ENCODE measurements at places on chromosomes 5 and 9.
A peak's percentile ranks its signal among the peaks of the same experiment; 100 is the strongest.

DNA sequence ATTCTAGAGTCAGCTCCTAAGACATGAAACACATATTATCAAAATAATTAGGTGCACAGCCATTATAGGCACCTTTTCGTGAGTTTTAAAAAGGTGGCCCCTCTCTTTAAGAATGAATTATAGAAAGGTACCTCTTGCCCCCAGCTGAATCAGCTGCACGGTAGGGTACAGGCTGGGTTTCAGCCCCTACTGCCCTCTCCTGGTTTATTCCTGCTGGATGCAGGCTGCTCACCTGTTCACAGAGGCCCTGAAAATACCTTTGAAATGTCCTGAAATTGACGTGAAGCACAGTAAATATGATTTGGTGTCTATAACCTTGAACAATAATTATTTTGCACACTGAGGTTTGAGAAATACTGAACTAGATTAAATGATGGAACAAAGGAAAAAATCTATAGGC, 504.8 kb upstream of the SGCD start:
- DNase-seq = no peak

- no peak for DNase-seq
These were observed 370.4 kb downstream of the GLIS3 start for GRCh38 chr9:3929345-3930047.

- DNase-seq = no peak
These were observed 111.9 kb downstream of the ROR2 start for GRCh38 chr9:91837981-91838731.

- no peak for DNase-seq
These were observed 26.4 kb upstream of the PUM3 start for GRCh38 chr9:2870340-2870739.

DNA sequence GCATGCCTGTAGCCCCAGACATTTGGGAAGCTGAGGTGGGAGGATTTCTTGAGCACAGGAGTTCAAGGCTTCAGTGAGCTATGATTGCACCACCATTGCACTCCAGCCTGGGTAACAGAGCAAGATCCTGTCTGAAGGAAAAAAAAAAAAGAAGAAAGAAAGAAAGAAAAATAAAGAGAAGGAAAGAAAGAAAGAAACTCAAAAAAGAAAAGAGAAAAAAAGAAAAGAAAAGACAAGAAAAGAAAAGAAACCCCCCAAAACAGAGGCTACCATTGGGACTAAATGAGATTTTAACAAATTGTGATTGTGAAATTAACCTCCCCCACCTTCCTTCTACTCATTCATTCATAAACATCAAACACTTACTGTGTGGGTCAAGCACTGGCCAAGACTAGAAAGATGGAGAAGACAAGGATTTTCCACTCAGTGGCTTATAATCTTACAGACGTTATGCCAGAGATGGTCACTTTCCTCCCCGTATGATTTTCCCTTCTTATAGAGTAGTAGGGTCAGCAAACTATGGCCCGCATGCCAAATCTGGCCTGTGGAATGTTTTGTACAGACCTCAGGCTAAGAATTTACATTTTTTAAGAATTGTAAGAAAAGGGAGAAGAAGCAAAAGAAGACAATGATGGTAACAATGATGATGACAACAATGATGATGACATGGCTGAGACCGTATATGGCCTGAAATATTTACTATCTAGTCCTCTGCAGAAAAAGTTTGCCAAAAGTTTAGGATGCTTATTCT, 1.1 kb upstream of the FYB1 start:
- DNase-seq = no peak

- DNase-seq = no peak
These were observed 39.0 kb upstream of the TTC1 start for GRCh38 chr5:159969966-159970365.

DNA sequence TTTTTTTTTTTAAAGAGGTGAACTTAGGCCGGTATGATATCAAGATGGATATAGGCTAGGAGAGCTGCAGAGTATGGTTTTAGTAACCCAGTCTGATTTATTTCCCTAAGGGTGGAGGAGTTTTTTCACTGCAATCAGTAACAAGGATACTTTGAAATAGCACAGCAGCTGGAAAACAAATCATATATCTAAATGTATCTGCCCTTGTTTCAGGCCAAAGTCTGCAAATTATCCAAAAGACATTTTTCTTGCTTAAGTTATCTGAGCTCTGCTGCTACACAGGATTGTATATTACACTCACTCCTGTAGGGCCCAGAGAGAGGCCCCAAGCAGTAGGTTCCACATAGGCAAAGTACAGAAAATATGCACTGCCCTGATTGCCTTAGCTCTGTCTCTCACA, 222.4 kb downstream of the NTRK2 start:
- DNase-seq = no peak

DNA sequence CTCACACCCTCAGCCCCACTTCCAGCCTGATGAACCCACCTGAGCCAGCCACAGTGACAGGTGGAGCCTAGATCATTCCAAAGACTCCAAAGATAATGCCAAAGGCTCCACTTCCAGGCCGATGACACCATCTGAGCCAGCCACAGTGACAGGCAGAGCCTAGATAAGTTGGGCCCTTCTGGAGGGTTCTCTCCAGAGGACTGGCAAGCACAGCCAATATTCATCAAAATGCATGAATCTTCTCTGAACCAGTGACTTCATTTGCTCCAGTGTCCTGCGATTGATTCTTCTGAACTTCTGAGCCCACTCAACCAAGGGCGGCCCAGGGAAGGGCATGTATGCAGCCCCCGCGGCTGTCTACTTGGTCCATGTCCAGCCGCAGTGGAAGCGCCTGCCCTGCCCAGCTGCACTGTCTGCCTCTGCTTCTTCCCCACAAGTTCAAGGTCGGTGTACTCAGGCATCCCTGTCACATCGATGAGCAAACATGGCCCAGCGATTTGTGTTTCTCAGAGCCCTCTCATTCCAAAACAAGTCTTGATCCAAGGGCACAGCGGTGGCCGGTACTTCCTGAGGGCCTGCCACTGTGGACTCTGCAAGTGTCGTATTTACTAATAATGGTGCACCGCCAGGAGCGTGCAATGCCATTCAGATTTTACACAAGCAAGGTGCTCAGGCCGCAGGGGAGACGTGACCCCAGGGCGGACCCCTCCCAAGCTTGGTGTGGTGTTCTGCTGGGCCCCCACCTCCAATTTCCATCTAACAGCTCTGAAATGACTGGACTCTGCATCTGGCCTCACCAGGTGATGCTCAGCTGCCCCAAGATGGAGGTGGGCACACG, 107.0 kb downstream of the VAV2 start:
- DNase-seq = no peak

DNA sequence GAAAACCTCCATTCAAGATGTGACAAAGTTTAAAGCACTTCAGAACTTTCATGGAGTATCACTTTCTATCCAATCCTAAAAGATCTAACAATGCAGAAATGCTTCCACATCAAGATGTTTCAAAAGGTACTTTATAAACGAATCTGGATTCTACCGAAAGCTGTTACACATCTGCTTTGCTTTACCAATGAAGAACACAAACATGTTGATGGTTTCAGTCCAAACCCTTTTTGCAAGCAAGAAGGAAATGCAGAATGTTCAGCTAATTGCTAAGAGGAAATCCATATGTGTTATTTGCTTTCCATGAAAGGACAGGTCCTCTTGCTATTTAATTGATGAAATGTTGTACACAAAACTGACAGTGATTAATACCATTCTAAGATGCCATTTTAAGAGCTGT, 419.6 kb downstream of the EFNA5 start:
- DNase-seq = no peak

DNA sequence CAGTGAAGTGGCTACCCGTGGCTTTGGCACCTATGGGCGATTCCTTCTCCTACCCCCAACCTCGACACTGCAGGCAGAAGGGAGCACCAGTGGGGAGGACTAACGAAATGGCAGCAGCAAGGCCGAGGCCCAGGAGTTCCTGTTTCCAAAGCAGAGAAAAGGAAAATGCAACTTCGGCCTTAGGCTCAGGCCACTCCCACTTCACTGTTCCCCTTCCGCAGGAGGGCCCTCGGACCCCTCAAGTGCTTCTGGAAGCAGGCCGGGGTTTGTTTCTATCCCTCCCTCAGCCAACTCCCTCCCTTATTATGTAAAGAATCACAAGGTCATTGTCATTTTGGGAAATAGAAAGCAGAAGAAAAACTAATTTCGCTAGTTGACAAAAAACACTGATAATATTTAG, 36.4 kb upstream of the NKX2-5 start:
- no peak for DNase-seq

GRCh38 chr9:4315582-4316215, 15.8 kb upstream of the GLIS3 start:
- DNase-seq = peak; percentile 27

- DNase-seq = no peak
These were observed 173.1 kb downstream of the CACNA1B start for GRCh38 chr9:138050472-138051330.

- DNase-seq = no peak
These were observed 12.3 kb downstream of the ACTBL2 start for GRCh38 chr5:57470339-57470738.

GRCh38 chr5:180463916-180464602, 30.1 kb upstream of the CNOT6 start:
- DNase-seq = no peak

DNA sequence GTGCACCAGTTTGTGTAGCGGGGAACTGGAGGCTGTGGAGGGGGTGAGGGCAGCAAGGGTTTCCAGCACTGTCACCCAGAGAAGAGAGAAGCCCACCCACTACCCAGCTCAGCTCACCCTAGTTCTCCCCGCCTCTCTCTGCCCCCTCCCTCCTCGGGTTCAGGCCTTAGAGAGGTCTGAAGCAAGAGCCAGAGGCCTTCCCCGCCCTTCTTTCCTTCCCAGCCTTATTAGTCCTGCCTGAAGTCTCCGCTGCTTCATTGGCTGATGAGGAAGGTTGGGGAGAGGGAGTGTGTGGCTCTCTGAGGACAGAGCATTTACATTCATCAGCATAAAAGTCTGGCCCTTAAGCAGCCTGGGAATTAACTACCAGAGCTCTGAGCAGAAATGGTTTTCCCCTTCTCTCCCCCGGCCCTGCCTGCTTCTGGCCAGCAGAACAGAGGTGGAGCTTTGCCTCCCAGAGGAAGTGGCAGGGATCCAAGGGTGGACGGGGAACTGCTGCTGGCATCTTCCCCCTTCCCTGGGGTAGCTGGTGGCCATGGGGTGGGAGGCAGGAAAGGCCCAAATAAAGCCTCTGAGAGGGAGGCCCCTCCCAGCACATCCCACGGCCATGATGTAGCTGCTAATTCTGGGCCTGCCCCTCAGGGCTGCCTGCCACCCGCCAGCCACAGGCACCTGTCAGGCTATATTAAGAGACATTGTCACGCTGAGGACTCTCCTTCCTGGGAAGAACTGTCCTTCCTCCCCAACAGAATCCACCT, 4.1 kb downstream of the DNAJB5 start:
- peak; percentile 30 for DNase-seq

GRCh38 chr9:132800038-132800648, 77.9 kb downstream of the AK8 start:
- DNase-seq = peak; percentile 49

DNA sequence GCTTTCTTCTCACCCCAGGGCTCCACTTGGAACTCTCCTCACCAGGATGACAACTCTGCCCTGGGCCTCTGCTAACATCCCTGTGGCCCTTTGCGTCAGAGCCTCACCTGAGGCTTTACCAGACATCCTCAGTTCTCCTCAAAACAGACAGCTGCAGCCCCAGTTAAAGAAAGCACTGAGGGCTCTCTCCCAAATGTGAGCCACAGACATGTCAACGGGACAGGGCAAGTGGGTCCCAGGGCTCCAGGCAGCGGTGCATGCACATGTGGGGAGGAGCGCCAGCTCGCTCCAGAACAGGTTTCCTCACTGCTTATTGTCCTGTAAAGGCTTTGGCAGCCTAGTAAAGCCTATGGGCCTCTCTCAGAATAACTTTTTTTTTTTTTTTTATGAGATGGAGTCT, 37.3 kb downstream of the IPPK start:
- no peak for DNase-seq

DNA sequence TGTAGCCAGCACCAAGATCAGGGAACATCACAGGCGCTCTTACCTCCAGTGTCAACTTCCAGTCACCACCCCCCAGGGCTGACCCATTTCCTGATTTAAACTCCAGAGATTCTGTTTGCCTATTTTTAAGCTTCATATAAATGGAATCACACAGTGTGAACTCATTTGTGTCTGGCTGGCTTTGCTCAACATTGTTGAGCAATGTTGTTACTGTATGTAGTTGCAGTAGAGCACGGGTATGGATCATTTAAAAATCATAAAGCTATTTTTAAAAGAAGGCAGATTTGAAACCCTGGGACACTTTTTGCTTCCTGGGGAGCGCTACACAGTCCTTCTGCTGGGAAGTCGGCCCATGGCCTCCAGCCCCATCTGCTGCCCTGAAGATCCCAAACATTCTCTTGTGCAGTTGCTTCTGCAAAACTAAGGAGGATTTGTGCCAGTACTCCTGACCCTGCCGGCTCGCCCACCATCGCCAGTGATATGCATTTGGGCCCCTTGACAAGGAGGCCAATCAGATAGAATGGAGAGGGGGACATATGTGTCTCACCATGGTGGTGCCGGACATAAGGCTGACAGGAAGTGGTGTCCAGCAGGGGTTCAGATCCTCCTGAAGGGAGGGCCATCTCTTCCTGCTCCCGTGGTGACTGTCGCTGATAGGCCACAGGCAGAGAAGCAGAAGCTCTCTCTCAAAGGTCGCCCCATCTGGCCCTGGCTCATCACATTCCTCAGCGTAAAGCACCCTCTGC, 13.3 kb downstream of the DCANP1 start:
- DNase-seq = no peak

DNA sequence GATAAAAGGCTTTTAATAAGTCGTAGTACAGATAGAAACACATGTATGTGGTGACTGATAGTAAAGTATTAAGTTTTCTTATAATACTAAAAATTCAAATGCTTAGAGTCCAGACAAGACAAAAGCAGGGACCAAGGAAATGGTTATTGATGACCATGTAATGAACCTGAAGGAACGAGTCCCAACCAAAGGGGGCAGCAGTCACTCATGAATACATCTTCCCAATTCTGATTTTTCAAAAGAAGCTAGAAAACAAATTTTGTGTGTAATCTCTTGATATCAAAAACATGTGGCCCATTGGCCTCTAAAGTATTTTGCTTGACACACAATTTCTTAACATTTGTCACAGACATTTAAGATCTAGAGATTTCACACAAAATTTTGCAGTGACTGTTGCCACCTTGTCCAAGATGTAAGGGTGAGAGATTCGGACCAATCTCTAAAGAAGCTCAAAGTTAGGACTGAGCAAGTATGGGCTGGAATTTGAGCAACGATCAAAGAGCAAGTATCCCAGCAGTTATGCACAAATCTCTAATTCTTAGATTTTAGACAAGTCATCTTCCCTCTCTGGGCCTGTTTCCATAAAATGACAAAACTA, 66.8 kb downstream of the ARL15 start:
- DNase-seq = no peak

- DNase-seq = no peak
These were observed 138.8 kb downstream of the SMC2 start for GRCh38 chr9:104232781-104233341.

GRCh38 chr5:122515709-122516431, 203.8 kb downstream of the SNCAIP start:
- peak; percentile 5 for DNase-seq

All from C1 segment of cervical spinal cord (tissue), 14 donors.